ENCODE measurements at places on chromosomes 3 and 15.
A peak's percentile ranks its signal among the peaks of the same experiment; 100 is the strongest.

- DNase-seq: no peak
Measured at GRCh38 chr15:78129077-78129750, 2.0 kb downstream of the CIB2 start.

GRCh38 chr15:71651750-71652186 lies 158.6 kb upstream of the NR2E3 start:
- peak; percentile 7 for DNase-seq

- DNase-seq: no peak
Measured at GRCh38 chr3:159664006-159664405, 324.6 kb upstream of the IL12A start.

- DNase-seq: no peak
Measured at GRCh38 chr15:40902605-40903561, 8.6 kb downstream of the VPS18 start.

GRCh38 chr3:186235554-186235953 lies 126.5 kb downstream of the DGKG start:
- DNase-seq: no peak

DNA sequence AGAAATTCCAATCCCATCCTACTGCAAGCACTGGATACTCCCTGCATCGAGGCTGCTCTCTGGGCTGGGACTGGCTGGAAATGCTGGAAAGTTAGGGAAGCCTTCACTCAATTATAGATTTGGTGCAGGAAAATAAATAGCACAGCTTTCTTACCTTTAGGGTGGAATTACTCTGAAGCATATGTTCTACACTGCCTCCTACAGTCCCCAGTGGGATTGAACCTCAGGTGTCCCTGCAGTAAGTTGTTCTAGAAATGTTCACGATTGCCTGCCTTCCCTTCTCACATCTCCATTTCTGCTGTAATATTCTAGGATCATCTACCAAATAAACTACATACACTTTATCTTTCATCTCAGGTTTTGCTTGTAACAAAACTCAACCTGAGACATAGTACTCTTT lies 536.7 kb upstream of the LMCD1 start:
- DNase-seq: no peak

Data from erythroblast (primary cell).